ENCODE measurements at places on chromosomes 6 and 20.

- DNase-seq, result no peak
Measured at GRCh38 chr20:44646641-44647274, 4.7 kb downstream of the ADA start.

GRCh38 chr6:85390105-85390728, 59.7 kb upstream of the NT5E start:
- DNase-seq, result no peak

- DNase-seq, result no peak
Measured at GRCh38 chr20:41110012-41110411, 27.3 kb upstream of the PLCG1 start.

DNA sequence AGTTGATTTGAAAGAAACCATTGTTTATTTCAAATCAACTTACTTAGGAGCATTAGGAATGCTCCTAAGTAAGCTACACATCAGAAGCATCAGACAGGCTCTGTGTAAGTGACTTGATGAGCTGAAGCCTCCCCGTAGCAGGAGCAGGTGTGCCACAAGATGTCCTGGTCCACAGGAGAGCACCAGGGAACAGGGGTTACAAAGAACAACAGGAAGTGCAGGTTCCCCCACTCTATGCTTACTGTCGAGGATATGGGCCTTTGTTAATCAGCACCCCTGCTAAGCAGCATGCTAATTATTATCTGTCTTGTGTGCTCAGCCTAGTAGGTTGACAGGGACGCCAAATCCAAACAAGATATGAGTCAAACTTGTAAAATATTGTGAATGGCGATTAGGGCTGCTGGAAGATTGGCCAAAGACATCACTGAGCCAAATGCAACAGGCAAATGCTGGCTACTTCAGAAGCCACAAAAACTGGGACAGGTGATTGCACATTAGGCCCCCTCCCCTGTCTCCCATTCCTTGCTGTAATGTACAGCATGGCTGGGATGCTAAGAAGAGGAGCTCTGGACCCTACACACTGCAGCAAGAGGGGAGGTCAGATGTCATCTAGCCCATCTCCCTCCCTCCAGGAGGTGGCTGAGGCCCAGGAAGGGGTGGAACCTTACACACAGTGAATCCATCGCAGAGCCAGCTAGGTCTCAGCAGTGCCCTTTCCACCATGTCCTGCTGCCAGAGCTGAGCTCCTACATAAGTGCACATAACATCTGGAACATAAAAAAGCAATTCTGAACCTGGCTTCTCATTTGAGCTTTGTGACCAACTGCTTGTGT, 939 bp downstream of the TGM3 start:
- no peak for DNase-seq

DNA sequence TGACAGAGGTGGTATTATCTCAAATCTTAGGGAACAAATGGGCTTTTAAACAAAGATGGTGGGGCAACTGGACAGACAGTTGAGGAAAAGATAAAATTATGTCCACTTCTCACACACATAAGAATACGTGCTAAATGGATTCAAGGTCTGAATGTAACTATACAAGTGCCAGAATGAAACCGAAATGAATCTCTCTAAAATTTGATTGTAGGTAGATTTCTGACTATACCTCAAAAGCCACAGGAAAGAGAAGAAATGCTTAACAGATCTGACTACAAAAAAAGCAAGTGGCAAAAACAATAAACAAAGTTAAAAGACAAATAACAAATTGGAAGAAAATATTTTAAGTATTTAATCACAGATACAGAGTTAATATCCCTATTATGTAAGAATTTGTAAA, 182.7 kb upstream of the OLIG3 start:
- DNase-seq, result no peak

- no peak for DNase-seq
Measured at GRCh38 chr6:118617417-118617816, 34.0 kb downstream of the CEP85L start.

GRCh38 chr20:24954151-24954550, 5.1 kb downstream of the CST7 start:
- no peak for DNase-seq

DNA sequence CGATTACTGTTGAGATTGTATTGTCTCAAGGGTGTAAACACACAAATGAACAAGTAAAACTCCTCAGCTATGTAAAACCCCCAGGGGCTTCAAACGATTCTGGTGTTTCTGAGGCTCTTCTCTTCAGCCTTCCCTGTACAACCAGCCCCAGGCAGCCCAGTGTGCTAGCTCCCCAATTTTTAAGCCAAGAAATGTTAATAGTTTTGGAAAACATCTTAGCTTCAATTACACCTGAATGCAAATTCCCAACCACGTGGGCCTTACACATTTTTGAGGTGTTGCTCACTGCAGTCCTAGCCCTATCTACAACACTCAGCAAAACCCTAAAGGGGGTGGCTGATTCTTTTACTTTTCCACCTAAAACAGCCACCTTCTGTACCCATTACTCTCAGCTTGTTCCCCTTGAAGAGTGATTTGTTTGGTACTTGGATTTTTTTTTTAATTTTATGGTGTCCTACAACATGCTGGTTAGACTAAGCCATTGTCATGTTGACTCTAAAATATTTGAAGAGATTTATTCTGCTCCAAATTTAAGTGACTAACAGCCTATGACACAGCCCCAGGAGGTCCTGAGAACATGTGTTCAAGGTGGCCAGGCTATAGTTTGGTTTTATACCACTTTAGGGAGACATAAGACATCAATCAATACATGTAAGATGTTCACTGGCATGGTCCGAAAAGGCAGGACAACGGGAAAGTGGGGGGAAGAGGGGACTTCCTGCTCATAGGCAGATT, 48.7 kb downstream of the ADAT2 start:
- no peak for DNase-seq

- DNase-seq, result no peak
Measured at GRCh38 chr6:34562861-34563512, 6.9 kb upstream of the SPDEF start.

- DNase-seq, result no peak
Measured at GRCh38 chr6:7080311-7080710, 27.4 kb upstream of the RREB1 start.

DNA sequence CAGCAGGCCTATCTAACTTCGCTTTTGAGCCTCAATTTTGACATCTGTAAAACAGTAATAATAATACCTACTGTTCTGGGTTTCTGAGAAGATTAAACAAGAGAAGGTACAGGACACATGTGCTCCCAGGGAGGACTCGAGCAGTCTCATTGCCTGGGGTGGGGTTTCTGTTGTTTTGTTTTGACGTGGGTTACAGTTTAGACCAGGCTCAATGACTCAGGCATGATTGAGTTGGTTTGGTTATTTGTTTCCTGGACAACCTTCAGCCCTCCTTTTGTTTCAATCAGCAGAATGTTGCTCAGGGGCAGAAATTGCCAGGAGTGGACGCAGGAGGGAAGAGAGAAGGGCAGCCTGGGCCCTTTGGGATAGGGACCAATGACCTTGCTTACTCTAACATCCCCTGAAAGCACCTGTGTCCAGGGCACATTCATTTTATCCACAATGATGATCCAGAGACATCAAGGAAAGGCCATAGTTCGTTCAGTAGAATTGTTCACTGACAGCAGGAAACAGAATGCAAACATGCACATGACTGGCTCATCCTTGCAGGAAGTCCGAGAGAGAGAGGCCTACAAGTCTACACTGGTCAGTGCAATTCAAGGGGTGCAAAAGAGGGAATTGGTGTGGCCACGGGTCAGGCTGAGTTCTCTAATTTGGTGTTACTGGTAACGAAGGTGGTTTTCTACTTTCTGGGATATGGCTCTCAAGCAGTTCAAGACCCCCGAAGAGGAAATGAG, 74.5 kb upstream of the MRPS10 start:
- no peak for DNase-seq

GRCh38 chr20:36604952-36605398, 604 bp upstream of the RAB5IF start:
- no peak for DNase-seq

DNA sequence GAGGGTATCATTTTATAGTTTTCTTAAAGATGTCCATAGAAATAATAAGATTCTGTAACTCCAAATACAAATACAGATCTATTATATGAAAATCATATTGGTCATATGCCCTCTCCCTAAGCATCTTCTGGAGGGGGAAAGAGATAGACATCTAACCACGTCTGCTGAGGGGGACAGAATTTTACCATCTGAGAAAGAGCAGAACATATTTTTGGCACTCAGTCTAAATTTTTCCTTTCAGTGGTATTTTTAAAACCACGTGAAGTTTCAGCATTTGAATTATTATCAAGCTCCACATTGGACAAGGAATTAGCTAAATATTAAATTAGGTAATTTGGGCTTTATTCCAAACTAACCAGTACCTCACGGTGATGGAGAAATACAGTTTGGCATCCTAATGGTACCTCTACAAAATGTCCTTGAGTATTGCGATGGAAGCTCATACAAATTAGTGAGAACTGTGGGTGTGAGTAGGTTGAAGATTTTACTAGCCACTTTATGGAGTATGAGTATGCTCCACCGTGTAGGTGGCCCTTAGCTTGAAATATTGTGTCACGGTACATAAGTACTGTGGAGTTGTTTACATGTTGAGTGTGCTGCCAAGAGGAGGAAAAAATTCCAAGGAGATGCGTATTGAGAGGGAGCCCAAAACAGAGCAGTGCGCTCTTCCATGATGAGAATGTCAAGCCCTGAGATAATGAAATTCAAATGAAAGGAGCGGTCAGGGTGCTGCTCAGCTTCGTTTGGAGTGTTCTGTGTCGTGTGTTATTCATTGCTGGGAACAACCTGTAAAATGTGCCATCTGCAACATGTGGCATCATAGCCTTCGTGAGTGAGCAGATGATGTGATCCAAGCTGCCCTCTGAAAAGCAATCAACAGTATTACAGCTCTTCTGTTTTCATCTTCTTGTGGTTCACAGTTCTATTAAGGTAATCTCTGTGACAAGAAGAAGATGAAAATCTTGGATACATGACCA, 48.4 kb upstream of the PHACTR2 start:
- no peak for DNase-seq

DNA sequence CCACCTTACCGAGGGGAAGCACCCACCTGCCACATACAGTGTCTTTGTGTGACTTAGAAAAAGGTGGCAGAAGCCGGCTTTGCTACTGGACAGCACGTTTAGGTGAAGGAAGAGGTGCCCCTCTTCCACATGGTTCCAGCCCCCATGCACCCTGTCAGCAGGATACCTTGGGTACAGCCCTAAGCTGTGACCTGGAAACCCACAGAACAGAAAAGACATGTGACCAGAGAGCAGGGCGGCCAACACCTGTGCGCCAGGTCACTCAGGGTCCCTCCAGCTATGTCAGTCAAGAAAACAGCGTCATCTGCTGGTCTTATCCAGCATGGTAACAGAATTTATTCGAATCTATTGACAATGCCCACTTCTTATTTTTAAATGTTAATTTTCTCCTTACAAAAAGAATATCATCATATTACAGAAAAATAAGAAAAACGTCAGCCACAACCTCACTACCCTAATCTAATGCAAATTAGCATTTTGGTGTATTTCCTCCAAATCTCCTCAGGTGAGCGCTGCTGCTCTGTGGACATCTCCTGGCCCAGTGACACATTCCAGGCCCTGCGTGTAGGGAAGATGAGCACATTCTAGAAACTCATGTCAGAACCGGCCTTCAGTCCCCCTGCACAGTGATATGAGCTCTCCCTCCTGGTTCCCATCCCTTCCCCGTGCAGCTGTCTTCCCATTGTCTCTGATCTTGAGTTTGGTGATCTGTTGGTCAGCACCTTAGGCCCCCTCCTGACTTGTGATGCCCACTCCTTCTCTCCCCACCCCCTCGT, 37.2 kb downstream of the GTF2H5 start:
- DNase-seq, result no peak

DNA sequence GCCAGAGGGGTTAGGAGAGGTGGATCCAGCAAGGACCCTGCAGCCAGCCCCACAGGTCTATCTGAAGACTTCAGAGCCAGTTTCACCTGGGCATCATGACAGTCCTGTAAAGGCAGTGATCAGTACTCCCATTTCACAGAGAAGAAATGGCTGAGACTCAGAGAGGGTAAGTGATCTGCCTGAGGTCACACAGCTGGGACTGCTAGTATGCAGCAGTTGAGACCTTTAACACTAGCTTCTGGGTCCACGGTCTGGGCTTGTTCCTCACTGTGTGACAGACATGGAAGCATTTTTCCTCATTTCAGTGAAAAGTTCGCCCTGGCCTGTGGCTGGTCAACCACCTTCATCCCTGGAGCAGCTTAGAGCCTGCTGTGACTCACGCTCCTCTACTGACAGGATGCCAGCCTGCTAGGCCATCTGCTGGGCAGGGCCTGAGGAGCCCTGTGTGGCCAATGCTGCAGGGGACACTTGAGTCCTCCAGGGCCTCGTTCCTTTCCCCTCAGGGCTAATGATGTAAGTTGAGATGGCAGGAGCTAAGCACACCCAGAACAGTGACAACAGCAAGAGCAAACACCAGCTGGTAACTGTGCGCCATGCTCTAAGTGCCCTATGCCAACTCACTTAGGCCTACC, 192.0 kb downstream of the LRFN2 start:
- no peak for DNase-seq

DNA sequence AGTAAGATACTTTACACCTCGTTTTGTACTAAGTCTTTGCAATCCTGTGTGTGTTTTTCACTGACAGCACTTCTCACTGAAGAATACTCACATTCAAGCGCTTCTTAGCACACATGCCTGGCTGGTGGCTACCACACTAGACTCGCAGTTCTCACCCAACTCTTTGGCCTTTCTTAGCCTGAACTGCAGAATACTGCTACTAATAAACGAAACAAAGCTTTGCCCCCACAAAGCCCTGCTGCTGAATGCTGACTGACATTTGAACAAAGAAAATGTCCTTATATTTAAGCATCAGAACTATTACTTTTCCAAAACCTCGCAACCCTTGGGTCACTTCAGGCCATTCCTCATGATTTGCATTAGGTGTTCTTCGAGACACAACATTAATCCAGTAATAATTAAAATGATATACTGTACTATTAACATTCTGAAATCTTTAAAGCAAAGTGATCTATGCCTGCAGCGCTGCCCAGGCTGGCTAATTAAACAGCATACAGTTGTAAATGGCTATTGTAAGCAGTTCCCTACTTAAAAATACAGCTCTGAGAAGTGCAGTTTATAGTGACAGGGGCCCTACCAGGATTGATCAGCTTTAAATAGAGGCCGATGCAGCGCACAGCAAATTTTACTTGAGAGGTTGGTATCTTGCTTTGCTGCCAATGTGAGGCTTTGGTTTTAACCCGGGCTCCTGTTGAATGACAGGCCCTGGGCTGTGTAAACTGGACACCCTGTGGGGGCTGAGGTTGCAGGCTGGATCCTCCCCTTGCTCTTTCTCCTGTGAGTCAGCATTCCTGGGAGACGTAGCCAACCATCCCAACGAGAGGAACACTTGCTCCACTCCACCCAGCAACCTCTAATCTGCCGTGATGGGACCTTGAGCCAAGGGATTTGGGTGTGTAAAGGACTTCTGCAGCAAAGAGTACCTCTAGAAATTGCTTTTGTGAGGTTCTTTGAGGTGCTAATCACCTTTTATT, 899.0 kb downstream of the TFAP2A start:
- no peak for DNase-seq
